ENCODE measurements at places on chromosomes 6 and 20.

DNA sequence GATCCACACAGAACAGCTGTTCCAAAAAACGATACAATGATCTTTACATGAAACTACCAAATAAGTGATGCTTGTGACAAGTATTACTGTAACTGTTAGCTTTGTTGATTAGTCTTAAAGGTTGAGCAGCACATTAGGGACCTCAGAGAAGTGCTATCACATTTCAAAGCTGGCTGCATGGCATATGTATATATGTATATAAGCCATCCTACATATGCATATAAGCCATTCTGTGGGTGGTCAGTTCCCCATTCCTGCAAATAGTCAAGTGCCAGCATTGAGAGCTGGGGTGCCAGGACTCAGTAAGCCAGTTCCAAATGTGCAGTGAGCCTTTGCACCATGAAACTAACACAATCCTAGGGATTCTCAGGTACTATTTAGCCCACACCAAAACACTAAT, 296.3 kb downstream of the FOXC1 start:
- DNase-seq = no peak

- no peak for DNase-seq
Measured at GRCh38 chr6:113654396-113654795, 202.7 kb upstream of the MARCKS start.

DNA sequence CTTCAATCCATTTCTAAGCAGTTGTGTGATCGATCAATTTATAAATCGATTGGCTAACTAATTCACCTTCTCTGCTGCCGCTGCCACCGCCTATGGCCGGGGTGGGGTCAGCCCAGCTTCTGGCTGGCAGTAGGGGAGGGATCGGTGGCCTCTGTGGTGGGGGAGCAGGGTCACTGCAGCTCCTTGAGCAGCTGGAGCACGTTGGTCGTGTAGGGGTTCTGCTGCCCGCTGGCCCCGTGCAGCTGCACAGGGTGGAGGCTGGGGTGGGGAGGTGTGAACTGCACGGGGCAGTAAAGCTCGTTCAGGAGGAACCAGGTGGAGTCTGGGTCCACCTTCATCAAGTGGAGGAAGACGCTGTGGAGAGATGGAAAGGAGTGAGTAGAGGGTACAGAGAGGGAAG, 50.0 kb downstream of the TTI1 start:
- no peak for DNase-seq

DNA sequence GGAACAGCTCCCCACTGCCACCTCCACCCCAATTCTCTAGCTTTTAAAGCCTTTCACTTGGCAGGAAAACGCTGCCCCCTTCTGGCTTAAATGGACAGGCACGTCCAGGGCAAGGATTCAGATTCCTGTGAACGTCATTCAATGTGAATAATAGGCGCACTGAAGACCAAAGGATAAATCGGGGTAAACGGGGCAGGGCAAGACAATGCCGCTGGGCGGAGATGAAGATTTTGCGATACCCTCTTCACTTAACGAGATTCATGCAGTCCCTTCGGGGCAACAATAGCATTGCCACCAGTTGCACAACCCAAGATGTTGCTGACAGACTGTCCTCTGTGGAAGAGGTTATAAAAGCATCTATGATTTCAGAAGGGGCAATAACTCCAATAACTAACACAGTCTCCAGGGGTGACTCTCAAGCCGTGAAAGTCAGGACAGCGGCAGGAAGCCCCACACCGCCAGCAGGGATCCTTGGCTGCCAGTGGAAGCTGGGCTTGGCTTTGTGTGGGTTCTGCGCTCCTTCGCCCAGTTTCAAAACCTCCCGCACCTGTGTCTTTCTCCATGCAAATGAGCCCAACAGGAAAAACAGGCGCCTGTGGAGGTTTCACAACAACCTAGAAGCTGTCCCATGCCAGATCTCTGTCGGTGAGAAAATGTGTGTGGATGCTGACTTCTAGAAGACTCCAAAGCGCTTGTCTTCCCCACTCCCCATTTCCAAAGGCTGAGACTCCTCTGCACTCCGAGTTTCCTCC, 291.8 kb downstream of the BMP7 start:
- DNase-seq = no peak

DNA sequence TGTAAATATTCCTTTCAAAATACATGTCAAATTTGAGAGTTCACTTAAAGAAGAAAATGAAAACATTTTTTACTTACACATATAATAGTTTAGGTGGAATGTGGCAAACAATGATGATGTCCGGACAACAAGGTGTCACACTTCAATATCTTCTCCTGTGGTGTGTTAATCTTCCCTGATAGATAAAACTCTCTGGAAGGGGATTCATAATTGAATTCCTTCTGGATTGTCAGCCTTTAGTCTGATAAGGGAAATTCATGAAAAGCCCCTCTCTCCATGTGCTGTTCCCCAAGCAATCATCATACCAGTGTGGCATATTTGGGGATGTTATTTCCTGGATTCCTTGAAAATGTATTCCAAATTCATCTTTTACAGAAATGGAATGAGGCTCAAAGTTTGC, 971 bp upstream of the SERINC3 start:
- no peak for DNase-seq

DNA sequence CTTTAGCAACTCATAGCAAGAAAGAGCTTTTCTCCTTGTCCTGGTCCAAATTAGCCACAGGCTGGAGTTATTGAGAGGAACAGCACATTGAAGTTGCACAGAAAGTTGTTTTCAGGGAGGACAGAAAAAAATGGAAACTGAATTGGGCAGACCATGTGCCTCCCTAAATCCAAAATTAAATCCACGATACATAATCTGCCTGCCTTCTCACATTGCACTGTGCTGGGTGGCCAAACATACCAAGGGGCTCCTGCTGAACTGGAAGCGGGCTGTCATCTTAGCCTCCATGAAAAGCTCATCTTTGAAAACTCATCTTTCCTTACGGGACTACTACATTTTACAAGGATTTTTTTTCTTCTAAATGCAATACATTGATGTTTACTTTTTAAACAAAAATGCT, 59.9 kb downstream of the TNFAIP3 start:
- no peak for DNase-seq

DNA sequence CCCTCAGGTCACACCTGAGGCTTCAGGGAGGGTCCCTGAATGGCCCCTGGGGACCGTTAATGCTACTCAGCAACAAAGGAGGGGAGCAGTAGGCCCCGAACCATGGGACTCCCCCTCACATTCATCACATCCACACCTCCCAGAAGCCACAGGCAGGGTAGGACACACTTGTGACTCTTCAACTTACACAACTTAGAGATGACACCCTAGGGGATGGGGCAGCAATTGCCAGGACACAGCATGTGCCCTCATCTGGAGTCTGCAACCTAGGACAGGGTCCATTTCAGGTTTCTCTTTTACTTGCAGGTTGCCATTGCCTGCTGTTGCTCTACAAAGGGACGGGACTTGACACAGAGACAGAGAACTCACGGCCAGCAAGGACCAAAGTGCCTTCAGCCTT, 770 bp downstream of the ULBP3 start:
- DNase-seq = no peak

DNA sequence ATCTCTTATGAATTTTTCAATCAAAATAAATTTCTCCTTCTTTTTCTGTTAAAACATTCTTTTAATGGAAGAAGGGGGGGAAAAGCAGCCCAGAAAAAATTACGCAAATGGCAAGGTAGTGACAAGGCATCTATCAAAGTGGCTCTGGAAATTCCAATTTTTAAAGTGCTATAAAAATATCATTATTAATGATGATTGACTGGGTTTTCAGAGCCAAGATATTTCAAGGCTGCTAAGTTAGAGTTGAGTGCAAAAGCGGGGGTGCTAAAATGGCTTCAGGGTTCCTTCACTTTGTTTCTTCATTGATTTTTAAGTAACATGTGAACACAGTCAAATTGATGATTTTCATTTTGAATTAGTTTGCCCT, 171.6 kb upstream of the CITED2 start:
- no peak for DNase-seq

- no peak for DNase-seq
Measured at GRCh38 chr6:149342525-149342924, 25.0 kb downstream of the TAB2 start.

DNA sequence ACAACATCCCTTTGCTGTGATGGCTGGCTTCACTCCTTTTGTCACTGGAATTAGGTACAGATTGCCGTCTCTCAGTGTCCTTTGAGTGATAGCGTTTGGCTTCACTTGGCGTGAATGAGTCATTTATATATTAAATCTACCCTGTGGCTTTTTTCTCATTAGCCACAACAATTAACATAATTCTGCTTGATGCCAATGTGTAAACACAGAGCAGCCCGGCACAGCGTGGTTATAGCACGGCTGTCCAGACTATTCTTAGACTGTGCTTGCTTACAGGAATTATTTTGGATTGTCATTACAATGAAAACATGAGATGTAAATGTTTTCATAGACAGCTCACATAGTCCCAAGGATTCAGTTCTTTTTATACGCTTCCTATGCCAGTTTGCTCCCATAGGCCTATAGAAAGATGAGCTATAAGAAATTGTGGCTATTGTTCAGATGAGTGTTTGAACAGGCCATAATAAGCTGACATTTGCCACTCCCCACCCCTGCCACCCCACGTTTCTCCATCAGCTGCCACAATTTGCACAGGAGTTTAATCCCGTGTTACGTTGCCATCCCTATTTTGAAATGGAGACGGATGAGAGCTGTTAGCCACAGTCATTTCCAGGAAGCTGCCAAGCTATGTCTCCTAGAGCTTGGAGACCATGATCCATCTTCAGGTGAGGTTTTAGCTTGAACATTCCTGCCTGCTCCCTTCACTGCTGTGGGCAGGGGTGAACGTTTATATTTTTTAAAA, 65.9 kb downstream of the PPP1R14C start:
- no peak for DNase-seq

GRCh38 chr6:14288910-14289309, 171.3 kb downstream of the CD83 start:
- no peak for DNase-seq

- DNase-seq = no peak
Measured at GRCh38 chr20:59987135-59987534, 28.9 kb downstream of the CDH26 start.

DNA sequence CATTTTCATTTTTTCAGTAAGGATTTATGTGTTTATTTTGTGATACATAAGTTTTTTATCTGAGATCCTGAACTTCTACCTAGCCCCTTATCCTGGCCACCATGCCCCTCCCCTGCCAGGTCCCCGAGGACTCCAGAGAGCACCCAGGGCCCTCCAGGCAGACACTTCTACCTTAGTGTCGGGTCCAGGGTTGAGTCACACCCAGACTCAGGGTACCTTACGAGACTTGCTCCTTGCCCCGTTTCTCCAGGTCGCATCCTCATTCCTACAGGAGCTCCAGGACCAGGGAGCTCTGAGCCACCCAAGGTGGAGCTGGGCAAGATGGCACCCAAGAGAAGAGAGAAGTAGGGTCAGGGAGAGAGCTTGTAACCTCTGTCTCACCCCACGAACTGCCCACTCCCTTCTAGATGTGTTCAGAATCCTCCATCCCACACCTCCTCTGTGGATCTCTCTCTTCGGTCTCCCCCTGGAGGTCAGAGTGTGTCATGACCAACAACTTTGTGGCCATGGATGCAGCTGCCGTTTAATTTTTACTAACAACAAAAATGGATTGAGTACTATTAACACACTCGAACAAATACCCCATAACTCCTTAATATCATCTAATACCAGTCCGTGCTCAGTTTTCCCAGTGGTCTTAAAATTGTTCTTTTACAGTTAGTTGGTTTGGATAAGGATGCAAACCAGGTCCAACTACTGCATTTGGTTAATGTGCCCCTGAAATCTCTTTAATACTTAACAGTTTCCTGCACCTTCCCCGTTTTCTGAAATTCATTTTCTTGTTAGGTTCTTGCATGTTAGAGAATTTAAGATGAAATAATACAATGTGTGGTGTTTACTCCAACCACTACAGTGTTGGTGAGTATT, 130.6 kb upstream of the INSM1 start:
- DNase-seq = no peak

DNA sequence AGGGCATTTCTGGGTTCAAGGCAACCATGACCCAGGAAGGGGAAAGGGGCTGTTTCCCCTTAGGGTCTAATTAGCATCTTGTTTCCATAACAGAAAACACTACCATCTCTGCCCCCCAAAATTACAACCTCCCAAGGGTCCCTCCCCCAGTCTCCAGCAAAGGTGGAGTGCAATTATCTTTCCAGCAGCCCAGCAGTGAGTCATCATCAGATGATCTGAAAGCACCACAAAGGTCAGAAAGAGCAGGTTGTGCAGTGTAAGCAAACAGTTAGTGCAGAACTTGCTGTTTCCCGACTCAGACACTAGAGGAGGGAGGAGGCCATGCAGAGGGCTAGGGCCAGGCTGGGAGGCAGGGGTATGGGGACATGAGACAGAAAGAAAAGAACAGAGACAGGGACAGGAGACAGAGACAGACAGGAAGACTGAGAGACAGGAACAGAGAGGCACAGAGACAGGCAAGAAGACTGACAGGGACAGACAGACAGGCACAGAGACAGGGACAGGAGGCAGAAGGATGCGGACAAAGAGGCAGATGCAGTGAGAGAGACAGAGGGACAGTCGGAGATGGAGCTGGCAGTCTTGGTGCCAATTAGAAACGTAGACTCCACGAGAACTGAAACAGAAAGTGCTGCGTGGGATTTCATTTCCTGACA, 62.5 kb downstream of the PYGB start:
- no peak for DNase-seq

- no peak for DNase-seq
Measured at GRCh38 chr20:23773127-23773526, 22.4 kb upstream of the CST1 start.

GRCh38 chr6:105137388-105137787, 42.4 kb downstream of the POPDC3 start:
- DNase-seq = no peak

DNA sequence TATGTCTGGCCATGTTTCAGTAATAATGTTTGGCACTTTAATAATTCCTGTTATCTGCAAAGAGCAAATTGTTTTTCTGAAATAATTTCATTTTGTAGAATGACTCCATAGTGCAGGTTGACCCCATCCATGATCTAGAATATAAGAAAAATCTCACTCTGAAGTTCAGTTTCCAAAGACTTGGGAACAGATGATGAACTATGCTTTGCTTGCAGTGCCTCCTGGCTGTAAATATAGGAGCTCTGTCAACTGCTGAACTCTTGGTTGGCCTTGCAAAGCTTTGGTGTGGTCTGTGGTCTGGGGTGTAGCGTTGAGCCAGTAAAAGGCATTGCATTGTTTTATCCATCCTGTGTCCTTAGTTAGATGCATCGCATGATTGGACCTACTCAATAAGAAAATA, 104.0 kb downstream of the PLCB4 start:
- no peak for DNase-seq

GRCh38 chr6:36053878-36054277, 26.3 kb downstream of the MAPK14 start:
- DNase-seq = no peak

GRCh38 chr20:59020938-59021551, 1.8 kb downstream of the TUBB1 start:
- no peak for DNase-seq

All from stimulated activated CD4-positive, alpha-beta T cell treated with anti-CD3 and anti-CD28 coated beads, Interleukin-1b, Interleukin-23, amount 100 ng/mL, for 1 hour (primary cell).